ENCODE measurements at places on chromosomes 3 and 15. TPM values are rescaled to one million over a fixed set of nuclear protein-coding genes. Genes with fewer than 3 reads are reported as not detected.

SLC41A3 gene
- total RNA-seq, result 15.7 TPM

TPM1 gene
- total RNA-seq, result 52.6 TPM

GRCh38 chr15:41892621-41893421 is 1.0 kb downstream of the SPTBN5 start:
- peak; percentile 95 for DNase-seq

DNA sequence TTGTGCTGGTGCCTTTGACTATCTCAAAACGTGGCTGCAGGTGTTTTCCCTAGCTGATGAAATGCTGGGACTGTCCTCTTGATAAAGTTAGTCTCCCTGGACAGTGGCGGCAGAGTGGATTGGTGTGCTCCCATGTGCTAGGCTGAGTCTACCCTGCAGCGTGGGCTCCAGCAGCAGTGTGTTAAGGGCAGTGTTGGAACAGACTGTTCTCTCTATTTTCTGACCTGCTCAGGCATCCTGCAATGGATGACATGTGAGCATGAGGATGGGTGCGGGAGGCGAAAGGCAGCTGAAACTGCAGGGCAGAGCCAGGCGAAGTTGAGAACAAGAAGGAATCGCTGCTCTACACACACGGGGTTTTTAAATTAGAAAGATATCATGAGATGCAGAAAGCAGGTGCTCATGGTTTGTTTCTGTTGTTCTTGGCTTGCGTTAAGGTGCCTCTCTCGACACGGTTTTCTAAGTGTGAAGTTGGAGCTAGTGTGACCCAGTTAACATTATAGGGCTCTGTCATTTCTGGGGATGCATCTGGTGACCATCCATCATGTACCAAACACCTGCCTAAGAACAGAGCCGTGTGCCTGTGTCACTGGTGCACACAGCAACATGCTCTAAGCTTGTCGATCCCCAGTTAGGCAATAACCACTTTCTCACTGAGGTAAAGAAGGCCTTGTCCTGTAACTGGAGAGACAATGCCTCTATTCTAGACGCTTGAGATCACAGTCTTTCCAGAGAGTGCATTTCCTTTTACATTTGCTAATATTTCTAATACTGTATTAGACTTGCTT is 44.3 kb downstream of the SLCO3A1 start:
- no peak for DNase-seq

DNA sequence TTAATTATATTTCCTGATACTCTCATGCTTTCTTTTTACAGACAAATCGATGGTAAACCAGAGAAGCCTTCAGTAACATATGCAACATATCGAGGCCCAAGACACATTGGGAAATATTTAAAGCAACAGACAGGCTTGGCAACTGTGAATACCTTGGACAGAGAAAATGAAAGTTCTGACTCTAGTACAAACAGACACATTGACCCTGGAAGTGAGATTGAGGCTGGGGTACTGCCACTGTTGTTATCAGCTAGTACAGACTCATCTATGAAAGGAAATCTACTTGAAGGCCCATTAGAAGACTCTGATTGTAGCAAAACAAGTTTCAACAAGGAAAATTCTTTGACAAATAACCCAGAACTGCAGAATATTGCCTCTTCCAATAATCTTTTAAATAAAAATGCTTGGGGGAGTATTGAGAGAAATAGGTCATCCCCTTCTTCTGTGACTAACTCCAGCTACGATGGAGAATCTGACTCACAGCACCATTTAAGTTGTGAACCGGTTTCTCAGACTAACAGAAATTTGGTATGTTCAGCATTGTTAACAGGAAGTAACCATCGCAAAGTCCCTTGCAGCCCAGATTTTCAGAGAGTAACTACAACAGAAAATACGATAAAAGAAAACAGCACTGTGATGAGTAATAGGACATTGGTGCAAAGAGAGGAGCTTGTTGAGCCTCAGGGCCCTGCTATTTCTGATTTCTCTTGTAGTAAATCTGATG is 50.2 kb downstream of the CRYBG3 start:
- DNase-seq, result no peak

GAP43 gene
- total RNA-seq, result not detected

- no peak for DNase-seq
These were observed 115.9 kb downstream of the DCLK3 start for GRCh38 chr3:36648241-36649034.

DNA sequence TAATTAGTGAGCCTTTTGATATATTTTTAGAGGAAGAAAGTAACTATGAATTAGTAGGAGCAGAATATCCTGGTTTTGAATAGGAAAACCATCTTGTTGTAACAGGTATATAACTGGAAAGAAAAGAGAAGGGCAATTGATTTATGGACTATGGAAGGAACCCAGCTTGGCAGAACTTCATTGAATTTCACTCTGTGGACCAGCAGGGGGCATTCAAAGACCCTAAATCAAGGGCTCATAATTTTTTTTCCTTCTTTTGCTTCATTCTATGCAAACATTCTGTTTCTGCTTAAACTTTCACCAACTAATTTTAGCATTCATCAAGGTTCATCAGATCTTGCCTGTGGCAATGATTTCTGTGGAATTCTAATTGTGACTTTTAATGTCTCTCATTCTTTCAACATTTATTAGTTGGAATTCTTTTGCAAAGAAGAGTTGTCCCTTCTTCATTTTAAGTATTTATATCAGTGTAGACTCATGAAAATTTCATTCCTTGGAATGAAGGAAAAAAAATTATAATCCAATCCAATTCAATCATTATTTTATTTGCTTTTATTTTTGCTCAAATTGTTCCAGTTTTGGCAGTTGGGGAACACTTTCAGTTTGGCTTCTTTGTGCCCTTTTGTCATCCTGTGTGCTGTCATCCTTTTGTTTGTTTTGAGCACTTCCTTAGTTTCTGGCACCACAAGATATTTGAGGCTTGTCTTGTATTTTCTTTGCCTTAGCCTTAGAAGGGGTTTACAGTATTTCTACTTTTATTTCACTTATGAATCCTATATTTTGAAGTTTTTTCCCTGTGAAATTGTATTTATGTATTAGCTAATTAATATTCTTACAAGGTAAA is 30.4 kb downstream of the NXPE3 start:
- no peak for DNase-seq

DNA sequence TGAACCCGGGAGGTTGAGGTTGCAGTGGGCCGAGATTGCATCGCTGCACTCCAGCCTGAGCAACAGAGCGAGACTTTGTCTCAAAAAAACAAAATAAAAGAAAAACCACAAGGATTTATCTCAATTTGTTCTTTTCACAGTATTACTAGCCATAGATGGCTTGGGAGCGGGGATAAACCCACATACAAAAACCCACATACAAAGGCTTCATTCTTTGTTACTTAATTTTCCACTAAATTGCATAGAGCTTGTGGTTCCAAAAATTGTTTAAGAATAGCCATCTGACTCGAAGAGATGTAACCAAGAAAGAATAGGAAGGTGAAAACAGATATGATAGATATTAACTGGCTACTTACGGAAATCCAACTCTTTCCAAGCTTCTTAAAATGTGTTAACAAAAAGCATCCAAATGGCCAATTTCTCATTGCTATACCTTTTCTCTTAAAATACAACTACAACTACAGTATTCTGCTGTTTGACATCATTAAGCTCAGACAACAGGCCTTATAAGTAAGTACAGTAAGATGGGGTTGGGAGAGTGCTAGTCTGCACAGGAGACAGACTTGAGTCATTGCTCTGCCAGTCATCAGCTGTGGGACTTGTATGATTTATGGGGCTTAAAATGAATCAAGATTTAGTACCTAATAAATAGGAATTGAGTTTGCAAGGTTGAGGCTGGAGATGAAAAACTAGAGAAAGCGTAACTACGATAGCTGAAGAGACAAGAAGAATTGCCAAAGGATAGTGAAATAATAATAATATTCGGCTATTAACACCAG is 96.6 kb upstream of the PLXND1 start:
- DNase-seq, result no peak

DNA sequence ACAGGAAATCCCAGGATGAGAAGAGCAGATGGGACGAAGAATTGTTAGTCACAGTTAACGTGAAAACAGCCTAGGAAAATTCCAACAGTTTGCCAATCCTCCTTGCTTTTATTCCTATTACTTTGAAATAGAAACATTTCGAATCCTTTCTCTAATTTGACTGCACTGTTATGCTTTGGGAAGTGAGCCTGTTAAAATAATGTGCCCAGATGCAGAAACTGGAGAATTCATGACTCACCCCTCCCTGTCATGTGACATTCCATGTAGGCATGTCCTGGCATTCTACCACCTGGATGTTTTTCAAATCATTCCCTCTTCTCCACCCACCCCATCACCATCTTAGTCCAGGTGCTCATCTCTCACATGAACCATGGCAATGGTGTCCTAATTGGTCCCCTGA is 107.3 kb downstream of the MINAR1 start:
- no peak for DNase-seq

MEGF11 gene
- total RNA-seq, result not detected

GRCh38 chr15:99015698-99016568 is 8.3 kb upstream of the PGPEP1L start:
- DNase-seq, result no peak
